ENCODE measurements at places on chromosomes 5 and 9.
A peak's percentile ranks its signal among the peaks of the same experiment; 100 is the strongest.

GRCh38 chr9:71608825-71609447 is 159.4 kb downstream of the CEMIP2 start:
- DNase-seq = no peak

GRCh38 chr9:129139993-129140396 is 28.8 kb downstream of the PTPA start:
- peak; percentile 84 for DNase-seq

DNA sequence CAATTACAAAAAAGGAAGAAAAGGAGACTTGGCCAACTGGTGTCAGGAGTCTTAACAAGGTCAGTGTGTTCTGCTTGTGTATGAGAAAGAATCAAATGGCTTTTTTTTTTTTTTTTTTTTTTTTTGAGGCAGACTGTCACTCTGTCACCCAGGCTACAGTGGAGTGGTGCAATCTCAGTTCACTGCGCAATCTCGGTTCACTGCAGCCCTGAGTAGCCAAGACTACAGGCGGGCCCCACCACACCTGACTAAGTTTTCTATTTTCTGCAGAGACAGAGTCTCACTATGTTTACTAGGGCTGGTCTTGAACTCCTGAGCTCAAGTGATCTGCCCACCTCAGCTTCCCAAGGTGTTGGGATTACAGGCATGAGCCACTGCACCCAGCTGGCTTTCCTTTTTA is 3.1 kb upstream of the IL7R start:
- no peak for DNase-seq

DNA sequence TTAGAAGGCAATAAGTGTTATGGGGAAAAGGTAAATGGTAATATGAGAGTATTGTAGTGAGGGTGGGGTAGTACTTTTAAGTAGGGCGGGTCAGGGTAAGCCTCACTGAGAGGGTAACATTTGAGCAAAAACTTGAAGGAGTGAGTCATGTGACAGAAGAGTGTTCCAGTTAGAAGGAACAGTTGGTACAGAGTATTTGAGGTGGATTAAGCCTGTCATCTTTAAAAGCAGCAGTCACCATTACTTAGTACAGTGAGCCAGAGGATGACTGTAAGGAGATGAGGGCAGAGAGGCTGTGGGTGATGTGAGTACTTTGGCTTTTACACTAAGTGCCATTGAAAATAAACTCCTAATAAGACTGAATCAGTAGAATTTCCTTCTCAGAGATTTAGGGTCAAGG is 54.8 kb downstream of the UBAP1 start:
- DNase-seq = no peak

- no peak for DNase-seq
Observed at GRCh38 chr9:134917431-134918373, at the start of gene FCN1. FCN1 (minus strand) TSS chr9:134917912; CDS start chr9:134917871, 41 bp downstream.

GRCh38 chr5:115702025-115702424 is 76.2 kb upstream of the TMED7 start:
- no peak for DNase-seq

DNA sequence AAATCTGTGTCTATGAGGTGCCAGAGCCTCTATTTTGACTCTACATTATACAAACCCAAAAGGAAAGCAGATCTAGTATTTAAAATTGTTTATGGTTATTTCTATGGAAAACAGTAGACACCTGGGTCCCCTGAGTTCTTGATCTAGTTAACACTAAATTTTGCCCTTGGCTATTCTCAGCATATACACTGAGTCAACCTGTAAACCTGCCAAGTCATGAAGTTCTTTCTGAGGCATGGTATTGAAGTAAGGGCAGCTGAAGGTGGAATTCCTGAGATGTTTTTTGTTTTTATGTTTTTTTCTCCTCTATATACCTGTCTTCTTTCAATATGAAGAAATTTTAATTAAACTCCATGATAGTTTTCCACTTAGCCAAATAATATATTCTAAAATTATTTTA is 120.2 kb downstream of the PDE4D start:
- no peak for DNase-seq

GRCh38 chr5:121408778-121409177 is 442.9 kb upstream of the FTMT start:
- DNase-seq = no peak

DNA sequence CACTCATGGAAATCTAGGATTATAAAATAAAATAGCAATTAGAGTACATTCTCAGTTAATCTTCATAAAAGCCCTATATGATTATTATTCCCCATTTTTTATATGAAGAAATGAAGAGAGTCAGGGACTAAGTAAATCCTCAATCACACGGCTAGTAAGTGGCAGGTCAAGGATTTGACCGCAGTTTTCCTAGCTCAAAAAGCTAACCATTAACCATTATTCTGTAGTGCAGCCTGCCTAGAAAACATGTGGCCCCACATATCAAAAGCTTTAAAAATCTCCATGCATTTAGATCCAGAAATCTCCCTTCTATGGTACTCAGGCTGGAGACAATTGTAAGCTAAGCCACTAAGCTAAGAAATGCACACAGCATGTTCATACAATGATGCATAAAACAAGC is 21.4 kb downstream of the EPB41L4A start:
- no peak for DNase-seq

- DNase-seq = no peak
Observed at GRCh38 chr9:25513509-25514033, 164.7 kb downstream of the TUSC1 start.

DNA sequence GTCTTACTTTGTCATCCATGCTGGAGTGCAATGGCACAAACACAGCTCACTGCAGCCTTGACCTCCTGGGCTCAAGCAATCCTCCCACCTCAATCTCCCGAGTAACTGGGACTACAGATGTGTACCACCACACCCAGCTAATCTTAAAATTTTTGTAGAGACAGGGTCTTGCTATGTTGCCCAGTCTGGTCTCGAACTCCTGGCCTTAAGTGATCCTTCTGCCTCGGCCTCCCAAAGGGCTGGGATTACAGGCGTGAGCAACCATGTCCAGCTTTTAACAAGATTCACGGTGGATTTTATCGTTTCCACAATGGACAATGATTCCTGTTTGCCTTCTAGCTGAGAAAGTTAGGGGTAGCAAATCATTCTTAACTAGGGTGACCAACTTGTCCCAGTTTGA is 165.9 kb downstream of the ZNF608 start:
- no peak for DNase-seq

DNA sequence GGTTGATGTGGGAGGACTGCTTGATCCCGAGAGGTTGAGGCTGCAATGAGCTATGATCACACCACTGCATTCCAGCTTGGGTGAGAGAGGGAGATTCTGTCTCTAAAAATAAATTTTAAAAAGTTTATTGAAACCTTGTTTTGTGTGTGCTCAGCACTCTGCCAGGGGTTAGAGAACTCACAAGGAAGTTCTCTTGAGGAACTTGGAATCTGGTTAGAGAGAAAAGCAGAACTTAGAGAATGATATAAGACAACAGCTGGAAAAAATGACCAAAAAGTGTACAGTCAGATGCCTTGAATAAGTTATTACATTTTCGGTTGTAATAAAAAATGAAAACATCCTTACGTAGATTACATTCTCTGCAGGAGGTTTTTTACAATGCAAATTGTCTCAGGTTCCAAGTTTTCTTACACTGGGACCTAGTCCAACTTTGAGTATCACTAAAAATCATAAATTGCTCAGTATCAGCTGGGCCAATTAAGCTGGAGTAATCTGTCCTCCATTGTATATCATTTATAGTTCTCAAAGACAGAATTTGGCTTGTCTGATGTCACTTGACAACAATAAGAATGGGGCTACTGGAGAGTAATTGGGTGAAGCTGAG is 21.7 kb upstream of the TENT2 start:
- no peak for DNase-seq

DNA sequence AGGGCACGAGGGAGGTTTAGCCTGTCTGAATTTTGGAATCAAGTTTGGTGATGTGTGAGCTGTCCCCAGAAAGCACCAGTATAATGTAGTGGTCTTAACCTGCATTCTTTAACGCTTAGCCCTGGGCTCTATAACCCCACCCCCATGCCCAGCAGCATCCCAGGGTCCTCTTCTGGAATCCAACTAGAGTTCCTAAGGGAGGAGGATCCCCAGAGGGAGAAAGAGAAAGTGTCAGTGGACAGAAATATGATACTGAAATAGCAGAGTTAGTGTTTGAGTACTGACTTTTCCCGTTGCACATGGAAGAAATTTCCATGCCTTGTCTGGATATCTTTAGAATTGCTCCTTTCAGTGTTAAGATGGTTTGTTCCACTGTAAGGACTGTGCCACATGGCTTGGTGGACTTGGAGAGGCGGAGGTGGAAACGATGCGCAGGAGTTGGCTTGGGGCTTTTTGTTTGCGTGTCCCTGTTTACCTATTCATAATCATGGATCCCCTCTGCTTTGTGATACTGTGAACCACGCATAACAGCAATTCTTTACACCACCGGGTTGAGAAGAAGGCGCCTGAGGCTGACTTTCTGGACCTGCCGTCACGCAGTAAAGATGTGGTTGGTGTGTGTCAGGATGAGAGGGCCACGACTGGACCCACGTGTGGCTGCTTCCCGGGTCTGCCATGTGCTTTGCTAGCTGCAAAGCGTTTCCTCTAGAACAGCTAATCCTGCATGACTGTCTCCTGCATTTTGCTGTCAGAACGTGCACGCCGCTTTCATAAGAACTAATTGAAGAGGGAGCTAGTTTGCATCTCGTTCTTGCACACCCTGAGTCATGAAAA is 142.3 kb downstream of the SMARCA2 start:
- no peak for DNase-seq

DNA sequence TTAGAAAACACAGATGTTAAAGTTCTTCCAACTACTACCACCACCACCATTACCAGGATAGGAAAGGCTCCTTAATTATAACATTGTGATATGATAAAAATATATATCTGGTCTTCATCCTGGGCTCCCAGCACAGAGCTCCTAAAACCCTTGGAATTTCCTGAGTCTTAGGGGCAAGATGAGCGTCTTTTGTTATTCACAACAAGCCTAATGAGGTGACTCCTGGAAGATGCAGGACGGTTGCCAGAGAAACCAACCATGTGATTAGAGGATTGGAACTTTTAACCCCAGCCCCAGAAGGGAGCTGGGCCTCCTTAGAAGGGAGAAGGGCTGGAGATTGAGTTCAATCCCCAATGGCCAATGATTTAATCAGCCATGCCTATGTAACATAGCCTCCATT is 148.0 kb upstream of the ADRA1B start:
- DNase-seq = no peak

- no peak for DNase-seq
Observed at GRCh38 chr5:138641547-138642298, 66.5 kb upstream of the HSPA9 start.

GRCh38 chr5:6361101-6361500 is 17.2 kb downstream of the MED10 start:
- no peak for DNase-seq

- no peak for DNase-seq
Observed at GRCh38 chr5:172178991-172179989, 8.7 kb downstream of the STK10 start.

- no peak for DNase-seq
Observed at GRCh38 chr9:137194909-137195308, 5.6 kb downstream of the TPRN start.

All from frontal cortex (tissue), 4 donors.